Stimulated activated CD4-positive, alpha-beta T cell treated with anti-CD3 and anti-CD28 coated beads, Interleukin-12 subunit alpha, Interleukin-12 subunit beta, amount 100 ng/mL, for 4 hours (primary cell): ENCODE measurements at places on chromosomes 13 and 19.

- no peak for DNase-seq
Observed at GRCh38 chr13:21055511-21056045, 5.8 kb downstream of the LATS2 start.

GRCh38 chr19:11848594-11849469 lies at the start of gene ZNF439:
Gene ZNF439, plus strand, starts transcription at chr19:11848726. Its CDS starts 142 bp downstream, at chr19:11848868.
- DNase-seq = peak; percentile 87

GRCh38 chr19:6209680-6210079 lies 70.1 kb downstream of the MLLT1 start:
- DNase-seq = no peak

DNA sequence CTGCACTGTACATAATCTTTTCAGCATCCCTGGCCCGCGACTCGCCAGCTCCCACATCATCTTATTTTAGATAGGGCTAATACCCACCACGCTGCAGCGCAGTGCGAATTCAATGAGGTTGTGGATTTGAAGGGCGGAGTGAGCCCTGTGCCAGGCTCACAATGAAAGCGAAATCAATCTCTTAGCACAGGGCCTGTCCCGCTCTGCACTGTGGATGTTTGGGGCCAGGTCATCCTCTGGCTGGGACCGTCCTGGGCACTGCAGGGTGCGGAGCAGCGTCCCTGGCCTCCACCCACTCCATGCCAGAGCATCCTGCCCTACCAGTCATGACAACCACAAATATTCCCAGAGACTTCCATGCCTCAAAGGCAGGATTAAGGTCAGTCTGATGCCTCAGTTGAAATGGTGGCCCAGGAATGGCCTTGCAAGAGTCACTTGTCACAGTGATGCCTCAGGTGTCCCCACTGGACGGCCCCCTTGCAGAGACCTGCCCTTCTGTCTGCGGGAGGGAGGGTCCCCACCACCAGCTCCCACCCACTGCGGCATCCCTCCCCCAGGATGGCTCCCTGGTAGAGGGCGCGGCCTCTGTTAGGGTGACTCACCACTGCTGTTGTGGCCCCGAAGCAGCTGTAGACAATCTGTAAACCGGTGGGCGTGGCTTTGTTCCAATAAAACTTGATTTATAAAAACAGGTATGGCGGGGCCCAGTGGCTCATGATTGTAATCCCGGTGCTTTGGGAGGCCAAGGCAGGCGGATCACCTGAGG lies 5.6 kb downstream of the UHRF1 start:
- peak; percentile 61 for DNase-seq

GRCh38 chr13:95267662-95268342 lies 33.4 kb downstream of the ABCC4 start:
- no peak for DNase-seq

DNA sequence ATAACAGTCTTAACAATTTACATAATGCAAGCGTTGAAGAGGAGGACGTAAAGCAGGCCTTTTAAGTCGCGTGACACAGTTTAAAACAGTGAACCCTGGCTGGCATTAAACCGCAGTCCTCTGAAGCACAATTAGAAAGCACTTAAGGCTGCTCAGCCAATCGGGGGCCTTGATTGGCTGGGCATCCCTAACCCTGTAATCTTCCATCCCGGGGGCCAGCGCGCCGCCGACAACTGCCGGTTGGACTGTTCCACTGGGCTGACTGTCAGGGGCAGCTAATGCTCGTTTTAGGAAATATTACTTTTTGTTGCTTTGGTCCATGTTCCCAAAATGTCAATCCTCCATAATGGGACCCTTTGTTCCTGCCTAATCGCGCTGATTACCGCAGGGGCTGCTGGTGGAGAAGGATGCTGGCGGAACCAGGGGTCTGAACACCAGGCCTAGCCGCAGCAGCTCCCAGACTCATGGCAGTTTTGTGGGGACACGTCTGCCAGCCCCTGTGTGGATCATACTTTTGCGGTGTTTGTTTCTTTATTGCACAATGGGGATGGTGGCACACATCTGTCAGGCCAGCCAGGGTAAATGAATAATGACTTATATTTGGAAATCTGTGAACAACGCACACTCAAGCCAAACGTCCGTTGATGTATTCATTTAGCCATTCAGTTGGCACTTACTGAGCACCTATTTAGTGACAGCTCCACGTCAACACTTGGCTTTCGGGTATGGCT lies 127.1 kb upstream of the SPACA7 start:
- no peak for DNase-seq

DNA sequence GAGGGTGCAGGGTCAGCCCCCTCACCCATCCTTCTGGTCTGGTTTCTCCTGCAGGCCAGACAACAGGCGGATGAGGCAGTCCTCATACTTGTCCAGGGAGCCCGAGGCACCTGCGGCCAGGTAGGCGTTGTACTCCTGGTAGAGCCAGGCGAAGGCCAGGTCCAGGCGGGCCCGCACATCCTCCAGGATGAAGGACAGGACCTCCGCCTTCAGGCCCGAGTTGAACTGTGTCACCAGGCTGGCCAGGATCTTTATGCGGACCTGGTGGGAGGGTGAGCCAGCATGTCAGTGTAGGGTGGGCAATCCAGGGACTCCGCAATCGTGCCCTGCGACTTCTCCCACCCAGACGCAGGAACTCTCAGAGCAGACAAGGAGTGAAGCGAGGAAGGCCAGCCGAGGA lies 13.8 kb upstream of the RSPH6A start:
- DNase-seq = no peak

GRCh38 chr19:23403581-23404324 lies 8.5 kb upstream of the ZNF91 start:
- no peak for DNase-seq

DNA sequence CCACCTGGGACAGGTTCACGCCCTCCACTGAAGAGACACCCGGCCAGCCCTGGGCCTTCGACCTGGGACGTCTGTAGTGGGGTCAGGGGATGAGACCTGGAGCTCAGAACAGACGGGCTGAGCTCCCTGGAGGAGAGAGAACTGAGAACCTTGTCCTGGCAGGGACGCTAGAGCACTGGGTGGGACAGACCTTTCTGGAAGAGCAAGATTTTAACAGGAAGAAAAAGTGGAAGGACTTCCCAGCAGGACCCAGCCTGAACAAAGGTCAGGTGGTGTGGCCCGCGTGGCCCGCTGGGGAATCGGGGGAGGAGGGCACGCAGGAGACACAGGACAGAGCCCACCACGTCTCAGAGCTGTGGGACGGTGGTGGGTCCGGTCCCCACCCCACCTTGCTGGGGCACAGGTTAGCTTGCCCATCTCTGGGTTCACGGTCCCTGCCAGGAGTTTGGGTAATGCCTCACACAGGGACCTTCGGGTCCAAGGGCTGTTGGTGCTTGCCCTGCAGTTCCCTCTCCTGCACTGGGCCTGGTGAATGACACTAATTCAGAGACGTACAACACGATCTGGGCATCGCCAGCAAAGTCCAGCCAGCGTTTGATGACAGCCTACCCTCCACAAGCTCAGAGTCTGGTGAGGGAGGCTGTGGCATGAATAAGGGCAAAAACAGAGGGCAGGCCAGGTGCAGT lies 1.2 kb upstream of the EFNA2 start:
- no peak for DNase-seq

DNA sequence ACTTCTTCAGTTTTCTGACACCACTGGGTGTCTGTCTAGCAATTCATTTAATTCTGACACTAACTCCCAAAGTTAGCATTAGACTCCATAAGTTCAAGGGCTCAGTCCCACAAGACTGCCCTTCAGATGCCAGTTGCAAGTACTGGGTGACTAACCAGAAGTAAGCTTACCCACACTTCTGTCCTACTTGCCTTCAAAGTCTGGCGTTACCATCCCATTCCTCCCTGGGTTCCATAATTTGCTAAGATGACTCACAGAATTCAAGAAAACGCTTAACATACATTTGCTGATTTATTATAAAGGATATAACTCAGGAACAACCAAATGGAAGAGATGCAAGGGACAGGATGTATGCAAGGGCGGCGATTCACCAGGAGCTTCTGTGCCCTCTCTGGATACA lies 45.5 kb upstream of the NPAS1 start:
- DNase-seq = no peak

- DNase-seq = peak; percentile 55
Observed at GRCh38 chr19:19460761-19461265, 54.5 kb downstream of the TSSK6 start.

DNA sequence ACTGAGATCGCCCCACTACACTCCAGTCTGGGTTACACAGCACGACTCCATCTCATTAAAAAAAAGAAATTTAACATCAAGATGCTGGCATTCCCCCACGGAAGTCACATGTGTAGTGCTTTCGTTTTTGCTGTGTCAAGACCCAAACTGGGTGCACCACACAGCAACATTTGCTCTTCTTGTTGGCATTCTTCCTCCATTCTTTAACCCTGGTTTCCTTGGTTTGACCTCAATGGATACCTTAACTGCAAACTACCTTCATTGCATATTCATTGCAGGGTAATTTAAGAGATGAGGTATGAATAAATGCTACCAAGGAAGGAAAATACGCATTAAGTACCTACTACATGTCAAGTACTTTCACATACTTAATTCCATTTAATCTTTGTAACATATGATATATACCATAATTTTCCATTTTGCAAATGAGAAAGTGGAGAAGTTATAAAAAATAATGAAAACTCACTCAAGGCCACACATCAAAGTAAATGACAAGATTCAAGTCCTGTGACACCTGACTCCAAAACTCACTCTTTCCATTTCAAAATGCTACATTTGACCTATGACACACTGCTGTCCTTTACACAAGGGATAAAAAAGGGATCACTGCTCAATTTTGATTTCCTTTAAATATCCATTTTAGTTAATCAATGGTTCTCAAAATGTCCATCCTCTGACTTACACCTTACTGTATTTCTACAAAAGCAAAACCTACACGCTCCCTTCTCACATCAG lies 59.2 kb downstream of the STK24 start:
- no peak for DNase-seq

GRCh38 chr19:39555883-39556282 lies 15.9 kb upstream of the EID2 start:
- DNase-seq = no peak

- no peak for DNase-seq
Observed at GRCh38 chr13:93193682-93194081, 32.9 kb upstream of the GPC6 start.

- DNase-seq = no peak
Observed at GRCh38 chr13:23870356-23871140, 18.7 kb downstream of the MIPEP start.

DNA sequence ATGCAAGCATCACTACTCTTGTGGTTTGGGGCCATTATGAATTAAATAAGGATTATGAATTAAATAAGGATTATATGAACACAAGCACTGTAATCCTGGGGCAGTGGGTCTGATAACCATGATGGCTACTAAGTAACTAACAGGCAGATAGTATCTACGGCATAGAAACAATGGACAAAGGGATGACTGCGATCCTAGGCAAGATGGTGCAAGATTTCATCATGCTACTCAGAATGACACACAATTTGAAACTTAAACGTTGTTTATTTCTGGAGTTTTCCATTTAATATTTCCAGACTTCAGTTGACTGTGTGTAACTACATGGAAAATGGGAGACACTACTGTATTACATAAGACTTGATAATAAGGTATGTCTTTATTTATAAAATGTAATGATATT lies 15.1 kb downstream of the KCNRG start:
- no peak for DNase-seq

DNA sequence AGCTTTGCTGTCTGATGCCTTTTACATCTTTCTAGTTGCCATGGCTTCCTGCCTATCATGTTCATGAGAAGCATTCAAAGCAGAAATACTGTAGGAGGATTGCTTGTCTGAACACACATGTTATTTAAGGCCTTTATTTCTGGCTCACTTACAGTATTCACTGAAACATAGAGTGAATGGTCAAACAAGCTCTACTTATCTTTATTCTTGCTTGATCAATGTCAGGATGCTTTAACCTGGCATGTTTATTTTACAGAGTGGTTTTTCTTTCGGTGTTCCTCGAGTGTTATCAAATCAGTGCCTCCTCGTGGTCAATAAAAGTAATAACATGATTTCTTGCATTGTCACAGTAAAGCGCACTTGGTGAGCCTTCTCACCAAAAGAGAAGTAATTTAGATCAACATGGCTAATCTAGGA lies 73.5 kb upstream of the PCDH17 start:
- no peak for DNase-seq

- DNase-seq = no peak
Observed at GRCh38 chr19:16077984-16078758, 1.9 kb downstream of the TPM4 start.

- no peak for DNase-seq
Observed at GRCh38 chr13:28778308-28779215, 41.6 kb upstream of the MTUS2 start.

- DNase-seq = no peak
Observed at GRCh38 chr19:51031880-51032225, 2.9 kb downstream of the KLK12 start.

DNA sequence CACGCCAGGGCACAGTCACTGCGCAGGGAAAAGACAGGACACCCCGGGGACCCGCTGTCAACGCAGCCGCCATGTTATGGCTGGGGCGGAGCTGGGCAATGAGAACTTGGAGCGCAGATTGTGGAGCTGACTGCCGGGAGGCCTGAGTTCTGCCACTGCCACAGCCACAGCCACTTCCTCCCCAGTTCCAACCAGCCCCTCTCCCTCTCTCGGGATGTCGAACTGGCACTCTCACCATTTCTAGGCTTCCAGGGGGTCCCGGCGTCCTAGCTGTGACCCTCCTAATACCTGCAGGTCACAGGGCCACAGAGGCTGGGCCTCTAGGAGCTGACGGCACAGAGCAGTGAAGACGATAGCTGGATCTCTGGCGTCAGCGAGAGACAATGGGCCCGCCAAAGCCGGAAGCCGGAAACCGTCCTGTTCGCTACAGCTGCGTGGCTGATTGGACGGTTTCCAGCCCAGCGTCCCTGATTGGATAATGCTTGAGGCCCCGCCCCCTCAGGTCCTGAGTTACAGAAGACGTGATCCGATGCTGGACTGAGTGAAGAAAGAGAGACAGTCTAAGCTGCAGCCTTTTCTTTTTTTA lies at the start of gene ZNF506:
ZNF506 (minus strand) TSS at position 385 of the 586 bp plus-strand sequence; CDS start at position 238, 147 bp downstream.
- DNase-seq = peak; percentile 95

GRCh38 chr19:7500811-7501450 lies 12.1 kb upstream of the PEX11G start:
- DNase-seq = peak; percentile 56

DNA sequence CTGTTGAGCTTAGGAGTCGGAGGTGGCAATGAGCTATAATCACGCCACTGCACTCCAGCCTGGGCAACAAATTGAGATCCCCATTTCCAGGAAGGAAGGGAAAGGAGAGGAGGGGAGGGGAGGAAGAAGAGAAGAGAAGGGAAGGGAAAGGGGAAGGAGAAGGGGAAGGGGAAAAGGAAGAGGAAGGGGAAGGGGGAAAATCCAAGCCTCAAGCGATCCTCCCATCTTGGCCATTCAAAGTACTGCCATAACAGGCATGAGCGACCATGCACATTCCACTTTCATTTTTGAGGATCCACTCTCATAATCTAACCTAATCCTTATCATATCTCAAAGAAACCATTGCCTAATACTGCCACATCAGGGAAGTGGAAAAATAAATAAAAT lies 14.9 kb downstream of the ZNF443 start:
- no peak for DNase-seq

GRCh38 chr13:26983543-26984320 lies 187.9 kb downstream of the USP12 start:
- no peak for DNase-seq
